ENCODE measurements at places on chromosomes 3 and 15.

GRCh38 chr15:61938249-61938648, 122.0 kb downstream of the VPS13C start:
- DNase-seq = no peak

- DNase-seq = no peak
Observed at GRCh38 chr3:147391781-147392624, 14.3 kb downstream of the ZIC4 start.

GRCh38 chr15:92184679-92185230, 208.9 kb upstream of the ST8SIA2 start:
- no peak for DNase-seq

DNA sequence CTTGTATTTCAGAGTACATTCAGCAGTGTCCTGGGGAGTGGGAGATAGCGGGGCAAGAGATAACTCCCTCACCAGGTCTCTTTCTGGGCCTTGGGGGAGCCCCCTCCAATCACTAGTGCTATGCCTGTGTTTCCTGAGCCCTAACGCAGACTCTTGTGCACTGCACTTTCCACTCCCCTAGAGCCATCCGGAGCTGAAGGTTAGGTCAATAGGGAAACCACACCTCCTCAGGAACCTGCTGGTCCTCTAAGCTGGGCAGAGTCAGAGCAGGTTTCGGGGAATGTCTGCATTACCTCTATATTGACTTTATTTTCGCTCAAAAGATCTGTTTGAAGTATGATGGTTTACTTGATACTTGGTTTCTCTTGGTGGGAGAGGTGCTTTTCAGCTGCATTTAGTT, 617.0 kb upstream of the ROBO1 start:
- DNase-seq = no peak

GRCh38 chr15:80151148-80151547, 1.7 kb upstream of the FAH start:
- DNase-seq = no peak

Data from tibial nerve (tissue), 4 donors.